Activated CD4-positive, alpha-beta memory T cell treated with anti-CD3 and anti-CD28 coated beads for 36 hours (primary cell): ENCODE measurements at places on chromosomes 7 and 10. TPM values are rescaled to one million over a fixed set of nuclear protein-coding genes. Genes with fewer than 3 reads are reported as not detected.

Gene FAM170B
- total RNA-seq: not detected

Gene LIPM
- not detected for total RNA-seq

Gene PLPP4
- total RNA-seq: not detected

Gene SCART1
- 6.2 TPM for total RNA-seq

GRCh38 chr7:954330-955238, at the start of gene ADAP1:
Gene ADAP1, minus strand, starts transcription at chr7:954680. Its CDS starts 203 bp downstream, at chr7:954477.
- DNase-seq: peak; percentile 62

GRCh38 chr10:7788639-7789286, 786 bp downstream of the ATP5F1C start:
- no peak for DNase-seq

DNA sequence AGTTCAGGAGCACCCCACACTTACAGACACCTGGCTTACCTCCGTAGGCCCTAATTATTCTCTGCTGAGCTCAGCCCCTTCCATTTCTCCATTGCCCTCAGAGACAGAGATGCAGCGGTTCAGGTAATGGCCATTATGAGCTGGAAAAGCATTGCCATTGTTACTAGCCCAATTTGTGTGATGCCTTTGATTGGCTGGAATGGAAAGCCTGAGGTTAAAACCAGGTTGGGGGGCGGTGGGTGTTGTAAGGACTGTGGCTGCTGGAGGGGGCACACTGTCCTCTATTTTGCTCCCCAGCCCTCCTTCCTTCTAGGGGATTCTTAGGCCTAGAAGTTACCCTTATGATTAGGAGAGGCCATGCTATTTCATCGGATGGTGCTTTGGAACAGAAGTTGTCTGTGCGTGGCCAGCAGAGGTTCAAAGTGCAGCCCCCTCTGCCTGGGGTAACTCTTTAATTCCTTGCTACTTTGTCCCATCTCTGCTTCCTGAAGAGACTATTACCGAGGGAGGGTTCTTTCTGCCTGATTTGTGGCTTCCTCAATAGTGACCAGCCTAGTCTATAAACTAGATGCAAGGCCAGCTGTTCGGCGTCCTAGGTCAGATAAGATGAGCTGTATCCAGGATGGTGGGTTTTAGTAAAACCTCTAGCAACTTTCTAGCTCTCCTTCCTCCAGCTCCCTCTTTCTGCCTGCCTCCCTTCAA, 14.2 kb upstream of the ACSL5 start:
- DNase-seq: no peak

DNA sequence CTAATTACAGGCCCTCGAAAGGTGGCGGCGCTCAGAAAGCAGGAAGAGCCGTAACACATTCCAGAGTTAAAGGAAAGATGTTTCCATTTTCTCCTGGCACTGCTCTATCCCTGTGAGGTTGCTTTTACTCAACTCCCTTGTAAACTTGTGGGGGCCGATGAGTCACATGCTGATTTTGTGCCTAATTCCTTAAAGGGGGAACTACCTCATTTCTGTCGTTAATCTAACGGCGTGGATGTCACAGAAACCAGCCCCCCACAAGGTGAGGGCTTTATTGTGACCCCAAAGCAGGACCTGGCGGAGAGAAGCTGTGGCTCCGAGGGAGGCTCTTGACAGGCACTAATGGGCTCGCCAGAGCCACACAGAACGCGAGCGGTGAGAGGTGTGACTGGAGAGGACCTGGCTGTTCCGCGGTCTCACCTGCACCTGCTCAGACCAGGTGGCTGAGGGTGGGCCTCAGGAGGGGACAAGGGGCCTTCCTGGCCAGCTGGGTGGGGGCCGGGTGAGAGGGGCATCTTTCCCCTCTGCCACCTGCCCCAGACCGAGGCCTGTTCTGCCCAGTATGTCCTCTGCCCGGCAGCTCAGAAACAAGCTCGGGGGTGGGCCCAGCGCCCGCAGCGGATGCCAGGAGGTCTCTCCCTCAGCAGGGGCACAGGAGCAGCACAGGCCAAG, 50.9 kb downstream of the CALML3 start:
- no peak for DNase-seq

- no peak for DNase-seq
Observed at GRCh38 chr10:72011976-72012512, 47.8 kb downstream of the CHST3 start.

GRCh38 chr7:100515072-100515532, 23.9 kb upstream of the AGFG2 start:
- DNase-seq: no peak

- DNase-seq: no peak
Observed at GRCh38 chr10:132589681-132590080, 52.1 kb downstream of the INPP5A start.

- peak; percentile 12 for DNase-seq
Observed at GRCh38 chr10:35639728-35640401, 2.2 kb downstream of the FZD8 start.

- peak; percentile 18 for DNase-seq
Observed at GRCh38 chr7:3301831-3302618, 973 bp downstream of the SDK1 start.

DNA sequence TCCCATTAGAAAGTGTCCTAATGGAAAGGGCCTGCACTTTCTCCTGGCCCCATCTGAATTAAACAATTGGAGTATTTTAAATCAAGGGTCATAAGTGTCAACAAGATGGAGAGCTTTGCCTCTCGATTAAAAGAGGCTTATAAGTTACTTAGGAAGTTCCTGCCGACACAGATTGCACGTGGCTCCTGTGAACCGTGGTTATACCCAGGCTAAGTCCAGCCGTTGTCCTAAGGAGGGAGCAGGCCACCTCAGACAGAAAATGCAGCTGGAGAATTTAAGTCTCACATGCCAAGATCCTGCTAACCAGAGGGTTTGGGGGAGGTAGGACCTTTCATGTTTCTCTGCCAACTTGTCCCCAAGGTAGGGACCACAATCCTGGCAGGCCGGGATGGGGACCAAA, 626.5 kb upstream of the GALNT17 start:
- no peak for DNase-seq

DNA sequence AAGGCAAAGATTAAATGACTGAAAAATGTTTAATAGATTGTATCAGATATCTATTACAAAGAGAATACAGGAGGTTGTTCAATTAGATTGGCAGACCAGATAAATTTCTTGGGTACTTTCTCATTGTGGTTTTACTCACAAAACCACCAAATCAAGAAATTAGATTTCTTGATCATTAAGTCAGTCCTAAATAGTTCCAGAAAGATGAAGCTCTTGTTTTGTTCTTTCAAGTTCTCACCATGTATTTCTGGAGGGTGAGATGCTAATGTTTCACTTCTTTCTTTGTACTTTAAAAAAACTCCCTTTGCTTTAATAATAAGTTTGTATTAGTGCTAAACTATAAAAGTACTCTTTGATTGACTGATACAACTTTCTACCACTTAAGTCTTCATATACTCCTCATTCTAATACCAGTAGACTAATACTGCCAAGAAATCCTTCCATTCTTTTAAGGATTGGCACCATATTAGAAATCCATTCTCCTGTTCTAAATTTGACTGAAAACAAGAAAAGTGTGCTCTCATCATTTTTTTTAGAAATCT, 69.4 kb downstream of the RNF133 start:
- no peak for DNase-seq
